ENCODE measurements at places on chromosomes 1 and 21.

DNA sequence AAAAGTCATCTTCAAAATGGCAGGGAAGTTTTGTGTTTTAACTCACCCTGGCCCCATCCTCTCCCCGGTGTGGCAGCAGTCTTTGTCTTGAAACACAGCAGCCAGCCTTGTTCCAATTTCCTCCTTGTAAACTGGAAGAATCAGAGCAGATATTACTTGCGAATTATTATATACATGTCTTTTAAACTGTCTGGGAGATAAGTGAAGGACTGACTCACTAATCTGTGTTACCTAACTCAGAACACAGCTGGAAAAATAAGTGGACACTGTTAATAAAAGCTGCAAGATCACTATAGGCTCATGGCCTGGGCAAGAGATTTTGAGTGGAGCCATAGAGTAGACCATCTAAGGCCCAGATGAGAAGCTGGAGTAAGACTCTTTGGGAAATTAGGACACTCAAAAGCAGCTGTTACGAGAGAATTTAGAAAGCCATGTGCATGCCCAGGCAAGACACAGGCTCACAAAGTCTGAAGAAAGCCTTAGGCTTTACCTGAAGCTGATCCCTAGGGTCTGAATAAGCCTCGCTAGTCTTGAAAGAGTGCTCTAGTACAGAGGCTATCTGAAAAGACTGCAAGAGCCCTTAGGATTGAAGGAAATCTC, 233.0 kb upstream of the RAB4A start:
- DNase-seq = no peak

DNA sequence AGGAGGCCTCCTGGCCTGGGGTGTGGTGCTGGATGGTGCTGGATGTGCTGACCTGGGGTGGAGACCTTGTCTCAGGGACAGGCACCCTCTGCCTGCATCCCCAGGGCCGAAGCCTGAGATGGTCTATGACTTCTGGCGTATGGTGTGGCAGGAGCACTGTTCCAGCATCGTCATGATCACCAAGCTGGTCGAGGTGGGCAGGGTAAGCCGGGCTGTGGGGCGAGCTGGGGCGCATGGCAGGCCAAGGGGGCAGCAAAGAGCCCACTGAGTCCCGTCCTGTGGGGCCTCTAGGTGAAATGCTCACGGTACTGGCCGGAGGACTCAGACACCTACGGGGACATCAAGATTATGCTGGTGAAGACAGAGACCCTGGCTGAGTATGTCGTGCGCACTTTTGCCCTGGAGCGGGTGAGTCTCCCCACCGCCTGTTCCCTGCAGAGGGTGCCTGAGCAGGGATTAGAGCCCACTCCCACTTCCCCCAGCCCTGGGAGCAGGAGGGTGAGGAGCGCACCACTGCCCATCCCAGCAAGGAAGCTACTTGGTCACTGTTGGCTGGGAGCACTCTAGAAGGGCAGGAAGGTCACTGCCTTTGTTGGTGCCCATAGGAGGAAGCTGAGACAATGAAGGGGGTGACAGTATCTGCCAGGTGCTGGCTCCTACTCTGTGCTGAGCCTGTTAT, 75.2 kb downstream of the PTPRU start:
- no peak for DNase-seq

DNA sequence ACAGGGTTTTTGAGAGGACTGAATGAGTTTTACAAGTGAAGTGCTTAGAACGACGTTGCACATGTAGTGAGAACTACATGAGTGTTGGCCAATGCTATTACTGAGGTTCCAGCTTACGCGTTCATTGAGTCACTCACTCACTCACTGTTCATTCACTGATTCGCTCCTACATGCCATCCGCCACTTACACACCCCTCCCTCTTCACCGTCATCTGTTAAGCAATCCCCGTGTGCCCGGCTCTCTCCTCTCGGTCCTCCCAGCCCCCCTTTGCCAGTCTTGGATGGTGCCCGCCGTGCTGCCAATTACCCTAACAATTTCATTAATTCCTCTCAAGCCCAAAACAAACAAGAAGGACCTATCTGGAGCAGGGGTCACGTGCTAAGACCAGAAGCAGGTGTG, 27.3 kb upstream of the EPHA2 start:
- DNase-seq = no peak

GRCh38 chr1:159895836-159896545, 4.0 kb downstream of the CFAP45 start:
- DNase-seq = no peak

DNA sequence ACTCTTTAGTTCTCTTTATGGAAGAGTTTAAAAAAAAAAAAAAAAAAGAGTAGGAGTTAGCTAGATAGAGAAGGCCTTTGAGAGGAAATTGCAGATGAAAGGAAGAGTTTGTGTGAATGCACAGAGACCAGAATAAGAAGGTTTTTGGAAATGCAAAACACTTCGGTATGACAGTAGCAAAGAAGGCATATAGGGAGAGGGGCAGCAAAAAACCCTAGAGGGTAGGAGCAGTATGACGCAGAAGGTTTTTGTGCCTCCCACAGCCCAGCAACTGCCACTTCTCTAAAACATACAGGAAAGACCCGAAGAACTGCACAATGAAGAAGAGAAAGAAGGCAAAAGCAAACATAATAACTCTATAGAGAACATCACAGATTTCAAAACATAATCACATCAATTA, 84.3 kb downstream of the WDR64 start:
- no peak for DNase-seq

GRCh38 chr1:169527451-169528214, 41.9 kb upstream of the SLC19A2 start:
- DNase-seq = no peak

DNA sequence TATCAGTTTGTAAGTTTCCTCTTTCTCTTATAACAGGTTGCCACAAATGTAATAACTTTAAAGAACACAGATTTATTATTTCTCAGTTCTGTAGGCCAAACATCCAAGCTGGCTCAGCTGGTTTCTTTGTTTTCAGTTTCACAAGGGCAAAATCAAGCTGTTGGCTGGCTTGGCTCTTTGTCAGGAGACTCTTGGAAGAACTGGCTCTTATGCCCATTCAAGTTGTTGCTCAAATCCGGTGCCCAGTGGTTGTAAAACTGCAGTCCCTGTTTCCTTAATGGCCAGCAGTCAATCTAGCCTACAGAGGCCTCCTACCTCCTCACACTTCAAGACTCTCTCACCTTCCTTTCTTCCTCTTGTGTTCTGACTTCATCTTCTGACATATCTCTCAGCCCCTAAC, 1171.0 kb downstream of the MRPL39 start:
- no peak for DNase-seq

DNA sequence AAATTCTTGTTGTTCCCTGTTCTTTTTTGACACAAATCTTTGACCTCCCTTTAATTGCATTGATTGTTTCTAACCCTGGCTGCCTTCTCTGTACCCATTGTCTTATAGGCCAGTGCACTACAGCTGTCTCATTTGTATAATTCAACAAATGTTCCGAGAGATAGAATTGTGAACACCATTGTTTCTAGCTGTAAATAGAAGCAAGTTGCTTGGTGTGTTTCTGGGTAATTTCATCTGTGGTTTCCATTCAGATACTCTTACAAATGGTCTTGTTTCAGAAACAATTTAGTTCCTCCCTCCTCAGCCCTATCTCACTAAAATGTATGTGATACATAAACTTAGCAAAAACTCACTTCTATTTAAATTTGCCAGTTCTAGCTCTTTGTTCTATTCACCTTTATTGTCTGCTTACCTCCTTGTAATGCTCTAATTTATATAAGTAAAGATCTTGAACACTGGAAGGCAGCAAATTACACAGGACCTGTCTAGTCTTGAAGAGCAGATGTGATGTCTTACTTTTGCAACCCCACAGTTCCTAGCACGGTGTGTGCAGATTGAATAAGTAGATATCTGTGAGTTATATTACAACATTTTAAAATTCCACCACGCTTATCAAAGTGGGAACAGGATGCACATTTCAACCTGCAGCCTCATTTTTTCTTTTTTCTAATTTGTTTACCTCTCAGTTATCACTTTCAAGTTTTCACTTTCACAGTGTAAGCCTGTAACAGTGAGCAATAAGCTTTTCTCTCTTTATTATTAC, 515.6 kb upstream of the ZP4 start:
- no peak for DNase-seq

DNA sequence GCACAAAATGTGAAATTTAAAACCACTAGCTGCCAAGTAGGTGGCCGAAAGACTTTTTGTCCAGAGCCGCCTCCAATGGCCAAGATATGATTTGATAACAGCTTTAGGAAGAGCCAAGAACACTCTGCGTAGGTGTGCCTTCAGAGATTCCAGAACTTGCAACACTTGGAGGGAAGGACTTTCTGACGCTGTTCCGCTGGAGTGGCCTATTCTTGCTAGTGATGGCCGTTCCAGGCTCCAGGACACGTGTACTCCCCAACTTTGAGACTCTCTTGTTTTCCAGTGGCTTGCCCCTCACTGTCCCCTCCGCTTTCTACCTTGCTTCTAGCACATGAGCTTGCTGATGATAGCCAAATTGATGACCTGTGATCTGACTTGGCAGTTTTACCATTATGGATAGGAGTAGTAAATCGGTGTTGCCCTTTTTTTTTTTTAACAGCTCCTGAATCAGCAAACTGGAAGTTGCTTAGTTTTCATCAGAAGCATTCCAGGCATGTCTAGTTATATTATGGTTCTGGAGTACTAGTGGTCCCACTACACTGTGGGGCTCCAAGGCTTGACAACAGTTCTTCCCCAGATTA, 1.0 kb downstream of the PRDX6 start:
- DNase-seq = peak; percentile 56

- DNase-seq = no peak
Measured at GRCh38 chr1:173570370-173571007, 32.4 kb downstream of the SLC9C2 start.

DNA sequence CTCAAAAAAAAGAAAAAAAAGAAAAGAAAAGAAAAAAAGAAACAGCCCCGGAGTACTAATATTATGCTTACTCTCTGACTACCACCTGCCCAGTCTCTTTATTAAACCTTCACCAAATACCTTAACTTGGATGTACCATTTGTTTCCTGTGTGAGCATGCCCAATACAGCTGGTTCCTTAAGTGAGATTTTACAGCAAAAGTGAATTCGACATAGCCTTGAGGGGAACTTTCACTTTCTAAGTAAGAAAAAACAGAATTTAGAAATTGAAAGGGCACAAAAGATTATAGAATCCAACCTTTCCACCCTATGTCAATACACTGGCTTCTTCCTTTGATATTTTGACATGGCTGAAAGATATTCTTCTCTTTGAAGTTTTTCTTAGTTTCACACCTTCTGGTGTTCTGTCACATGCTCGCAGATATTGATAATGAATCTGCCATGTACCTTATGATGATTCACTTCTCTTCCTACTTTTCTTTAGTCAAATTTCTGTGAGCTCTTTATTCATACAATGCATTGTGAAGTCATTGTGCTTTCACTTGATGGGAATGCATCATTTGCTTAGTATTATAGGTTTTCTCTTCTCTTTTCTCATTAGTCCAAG, 5.2 kb upstream of the GIPC2 start:
- no peak for DNase-seq

GRCh38 chr21:9837946-9838737, 683.2 kb upstream of the TPTE start:
- DNase-seq = no peak

DNA sequence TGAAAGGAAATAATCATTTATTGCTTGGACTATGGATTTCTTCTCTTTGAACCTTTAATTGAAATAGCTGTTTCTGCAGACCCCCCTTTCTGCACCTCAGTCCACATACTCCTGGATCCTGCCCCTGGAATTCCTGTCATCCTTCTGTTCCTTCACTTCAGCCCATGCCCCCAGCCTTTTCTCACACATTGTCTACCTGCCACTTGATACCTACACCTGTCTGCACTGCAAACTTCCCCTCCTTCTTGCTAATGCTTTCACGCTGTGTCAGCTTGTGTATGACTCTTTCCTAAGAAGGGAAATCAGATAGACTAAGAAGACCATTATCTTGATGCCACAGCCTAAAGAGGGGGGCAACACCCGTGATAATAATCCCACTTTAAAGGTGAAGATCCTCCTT, 80.3 kb upstream of the EXO1 start:
- DNase-seq = no peak

- DNase-seq = no peak
Measured at GRCh38 chr1:119061700-119062099, 73.6 kb upstream of the TBX15 start.

DNA sequence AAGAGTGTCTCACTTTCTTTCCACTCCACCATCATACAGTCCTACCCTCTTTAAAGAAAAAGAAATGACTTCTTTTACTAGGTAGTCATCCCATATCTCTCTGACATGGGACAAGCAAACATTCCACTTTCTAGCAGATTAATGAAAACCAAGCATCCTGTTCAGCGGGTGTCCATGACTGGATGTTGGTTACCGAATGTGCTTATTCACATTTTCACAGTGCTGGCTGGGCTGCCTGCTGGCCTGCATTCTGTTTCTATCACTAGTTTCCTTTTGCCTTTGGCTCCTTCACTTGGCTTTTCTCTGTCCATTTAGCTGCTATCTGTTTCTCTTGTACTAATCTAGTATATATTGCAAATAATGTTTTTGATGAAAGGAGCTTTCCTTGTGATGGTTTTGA, 598.4 kb downstream of the RWDD3 start:
- no peak for DNase-seq

- no peak for DNase-seq
Measured at GRCh38 chr1:203116091-203116820, 11.3 kb upstream of the ADORA1 start.

DNA sequence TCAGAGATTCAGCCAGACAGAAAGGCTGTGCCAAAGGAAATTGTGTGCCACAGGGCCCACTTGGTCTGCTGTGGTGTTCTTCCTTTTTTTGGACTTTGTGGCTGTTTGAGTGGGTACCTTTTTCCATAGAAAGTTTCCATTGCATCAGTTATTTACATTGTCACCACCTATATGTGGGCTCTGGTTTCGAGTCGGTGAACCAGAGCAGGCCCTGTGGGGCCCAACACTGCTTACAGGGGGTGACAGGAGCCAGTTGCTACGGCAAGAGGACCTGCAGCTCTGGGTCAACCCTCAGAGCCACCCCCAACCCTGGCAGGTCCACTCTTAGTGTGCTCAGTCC, 157.0 kb upstream of the EDN2 start:
- no peak for DNase-seq

DNA sequence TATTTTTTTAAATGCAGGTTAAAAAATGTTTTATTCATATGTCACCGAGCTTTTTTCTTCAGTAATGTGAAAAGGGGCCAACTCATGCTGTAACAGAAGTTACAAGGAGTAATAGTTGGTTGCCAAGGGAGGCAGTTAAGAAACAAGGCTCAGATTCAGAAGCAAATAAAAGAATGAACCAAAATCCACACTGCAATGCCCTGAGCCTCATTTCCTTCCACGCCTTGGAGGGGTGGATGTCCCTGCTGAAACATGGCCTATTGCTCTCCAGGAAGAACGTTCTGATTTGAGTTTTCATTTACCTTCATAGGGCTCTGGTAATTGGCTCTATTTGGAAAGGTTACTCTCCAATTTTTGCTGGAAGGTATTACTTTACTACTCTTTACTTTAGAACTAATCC, 24.4 kb downstream of the ALG14 start:
- no peak for DNase-seq

GRCh38 chr1:237269938-237270337, 228.0 kb downstream of the RYR2 start:
- DNase-seq = no peak

- no peak for DNase-seq
Measured at GRCh38 chr1:40044110-40044509, 3.6 kb downstream of the CAP1 start.

Measured in left renal cortex interstitium (tissue), 4 donors.